ENCODE measurements at places on chromosomes 6 and 20.

DNA sequence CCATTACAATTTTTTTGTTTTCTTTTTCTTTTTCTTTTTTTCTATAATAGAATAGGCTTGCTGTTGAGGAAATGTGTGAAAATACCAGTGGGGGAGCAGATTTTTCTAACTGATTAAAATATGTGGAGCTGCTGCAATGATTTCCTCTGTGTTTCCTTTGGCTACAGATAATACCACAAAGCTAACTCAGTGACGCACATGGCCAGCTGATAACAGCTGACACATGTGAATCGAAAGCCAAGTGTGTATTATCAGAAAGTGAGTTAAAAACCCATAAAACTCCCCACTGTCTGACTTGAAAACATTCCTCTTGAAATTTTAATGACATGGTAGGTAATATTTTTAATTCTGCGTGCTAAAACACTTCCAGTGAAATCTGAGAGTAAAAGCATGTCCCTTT is 70.8 kb upstream of the AHI1 start:
- DNase-seq = no peak

DNA sequence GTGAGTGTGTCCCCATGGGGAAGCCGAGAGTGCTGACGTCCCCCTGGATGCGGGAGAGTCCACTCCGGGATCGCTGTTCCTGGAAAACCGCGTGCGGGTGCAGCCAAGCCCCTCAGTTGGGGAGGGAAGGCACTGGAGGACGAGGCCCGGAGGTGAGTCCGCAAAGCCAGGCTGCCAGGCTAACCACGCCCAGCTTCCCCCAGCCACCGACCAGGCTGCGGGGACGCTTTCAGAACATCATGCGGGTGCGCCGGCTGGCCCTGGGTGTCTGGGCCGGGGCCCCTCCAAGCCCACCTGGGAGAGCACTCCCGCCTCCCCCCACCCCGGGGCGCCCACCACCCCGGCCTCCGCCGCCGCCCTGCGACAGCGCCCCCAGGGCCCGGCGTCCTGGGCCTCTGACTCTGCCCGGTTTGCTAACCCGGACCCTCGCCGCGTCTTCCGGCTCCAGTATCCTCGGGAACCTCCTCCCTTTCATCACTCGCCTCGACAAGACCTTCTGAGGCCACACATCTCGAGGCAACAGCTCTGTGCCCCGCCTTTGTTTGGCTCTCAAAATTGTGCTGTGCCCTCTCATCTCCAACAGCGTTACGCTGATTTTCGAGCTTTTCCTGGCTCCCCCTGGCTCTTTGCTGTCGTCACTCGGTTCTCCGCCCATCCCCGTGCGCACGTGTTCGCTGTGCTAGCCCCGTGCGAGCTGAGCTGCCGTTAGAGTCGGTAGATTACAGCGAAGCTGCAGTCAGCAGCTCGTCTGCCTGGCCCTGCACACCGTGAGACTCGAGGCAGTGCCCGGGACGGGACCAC is 47.1 kb upstream of the ENTPD6 start:
- DNase-seq = peak; percentile 38

GRCh38 chr6:71468841-71469700 is 180.5 kb downstream of the OGFRL1 start:
- no peak for DNase-seq

GRCh38 chr20:5077761-5078387 is 41.9 kb downstream of the PCNA start:
- DNase-seq = no peak

DNA sequence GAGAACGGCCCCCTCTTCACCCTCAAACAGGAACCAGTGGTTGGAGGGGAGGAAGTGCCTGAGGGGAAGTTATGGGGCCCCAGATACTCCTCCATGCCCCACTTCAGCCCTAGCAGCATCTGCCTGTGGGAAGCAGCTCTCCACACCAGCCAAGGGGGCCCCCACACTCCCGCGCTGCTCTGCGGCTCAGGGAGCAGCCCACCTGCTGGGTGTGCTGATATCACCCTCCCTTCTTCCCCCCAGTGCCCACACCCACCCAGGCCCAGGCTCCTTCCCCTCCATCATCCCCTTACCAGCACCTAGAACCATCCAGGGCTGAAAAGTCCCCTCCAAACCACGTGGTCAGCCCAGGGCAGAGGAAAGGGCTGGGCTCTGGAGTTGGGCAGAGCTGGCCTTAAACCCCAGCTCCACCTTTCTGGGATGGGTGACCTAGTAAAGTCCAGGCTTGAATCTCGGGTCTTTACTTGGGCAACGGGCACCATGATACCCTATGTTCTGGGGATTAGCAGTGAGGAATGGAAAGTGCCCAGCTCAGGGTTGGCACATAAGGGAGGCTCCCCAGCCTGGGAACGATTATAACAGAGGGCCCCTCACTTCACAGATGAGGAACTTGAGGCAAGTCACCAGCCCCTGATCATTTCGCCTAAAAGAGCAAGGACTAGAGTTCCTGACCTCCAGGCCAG is 663 bp downstream of the LST1 start:
- no peak for DNase-seq

DNA sequence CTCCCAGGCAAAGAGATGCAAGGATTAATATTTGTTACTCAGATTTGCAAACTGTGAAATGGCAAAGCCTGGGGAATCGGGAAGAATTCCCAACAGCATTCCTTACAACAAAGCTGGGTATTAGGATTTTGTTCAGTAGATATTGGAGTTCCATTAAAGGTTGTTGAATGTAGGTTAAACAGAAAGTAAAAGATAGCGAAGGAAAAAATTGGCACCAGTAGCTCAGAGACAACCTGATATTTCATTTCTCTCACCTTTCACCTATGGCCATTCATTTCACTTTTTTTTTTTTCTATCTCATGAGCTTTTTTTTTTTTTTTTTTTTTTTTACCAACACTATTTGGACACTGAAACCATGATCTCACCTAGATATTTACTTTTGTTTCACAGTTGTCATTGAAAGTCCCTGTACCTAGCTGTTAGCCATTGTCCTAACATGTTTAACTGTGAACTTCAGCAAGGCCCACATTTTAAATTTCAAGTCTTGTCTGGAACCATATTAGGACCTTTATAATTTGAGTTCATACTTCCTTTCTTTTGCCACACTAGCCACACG is 552.5 kb downstream of the HAO1 start:
- no peak for DNase-seq

- no peak for DNase-seq
These were observed at the start of gene MOXD1 for GRCh38 chr6:132400883-132401617. TSS of gene MOXD1 (minus strand) at chr6:132401475. CDS start at chr6:132401426, 49 bp downstream.

DNA sequence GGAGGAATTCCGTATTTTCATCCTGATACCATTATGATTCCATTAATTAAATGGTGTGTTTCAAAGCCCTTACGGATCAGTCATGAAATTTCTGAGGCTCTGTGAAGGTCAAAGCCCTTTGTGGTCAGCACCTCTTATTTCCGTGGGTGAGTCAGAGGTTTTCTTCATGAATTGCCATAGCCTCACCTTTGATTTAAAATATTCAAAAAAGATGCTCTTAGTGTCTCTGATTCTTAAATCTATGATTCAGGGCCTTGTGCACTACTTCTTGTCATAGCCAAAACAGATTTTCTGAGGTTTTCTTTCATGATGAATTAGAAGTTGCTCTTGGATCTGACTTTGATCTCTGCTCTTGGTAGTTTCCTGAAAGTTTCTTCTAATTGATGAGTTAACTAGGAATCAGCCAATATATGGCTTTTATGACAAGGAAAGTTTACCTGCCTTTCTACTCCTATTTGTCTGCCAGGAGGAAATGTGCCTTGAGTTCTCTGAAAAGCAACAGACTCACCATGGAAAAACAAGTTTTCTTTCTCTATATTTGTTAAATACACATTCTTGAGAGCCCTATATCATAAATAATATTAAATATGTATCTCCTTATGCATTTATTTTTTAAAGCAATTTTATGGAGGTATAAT is 613.0 kb downstream of the UTRN start:
- DNase-seq = no peak

GRCh38 chr6:30829639-30830255 is 54.6 kb upstream of the DDR1 start:
- no peak for DNase-seq

DNA sequence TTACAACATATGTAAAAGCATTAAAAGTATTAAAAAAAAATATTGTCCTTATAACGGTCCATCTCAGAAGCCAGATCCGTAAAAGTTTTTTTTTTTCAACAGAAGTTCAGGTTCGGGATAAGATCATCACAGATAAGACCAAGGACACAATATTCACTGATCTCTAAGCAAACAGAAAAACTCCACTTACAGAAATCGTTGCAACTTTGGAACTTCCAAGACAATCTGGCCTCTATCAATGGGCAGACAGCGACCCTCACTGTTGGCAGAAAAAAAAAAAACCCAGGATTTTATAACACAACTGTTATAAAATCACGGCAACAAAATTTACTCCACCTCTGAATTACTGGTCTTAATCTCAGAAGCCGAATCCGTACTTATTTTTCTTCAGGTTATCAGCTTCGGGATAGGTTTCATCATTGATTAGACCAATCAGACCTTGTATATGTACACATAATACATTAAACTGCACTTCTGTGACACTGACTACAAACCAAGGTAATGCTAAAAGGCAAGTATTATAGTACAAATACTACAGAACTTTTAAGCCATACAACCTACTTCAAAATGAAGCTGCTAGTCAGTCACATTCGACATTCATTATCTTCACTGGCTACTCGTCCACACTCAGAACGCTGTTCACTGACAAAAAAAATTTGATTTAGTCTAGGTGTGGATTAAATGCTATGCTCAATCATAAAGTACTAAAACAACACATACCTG is 34.7 kb upstream of the SYNCRIP start:
- DNase-seq = no peak

- DNase-seq = no peak
These were observed 16.0 kb downstream of the ECT2L start for GRCh38 chr6:138811866-138812265.

- DNase-seq = no peak
These were observed 39.8 kb downstream of the KIF6 start for GRCh38 chr6:39685489-39685826.
